Activated naive CD4-positive, alpha-beta T cell treated with anti-CD3 and anti-CD28 coated beads for 36 hours (primary cell): ENCODE measurements at places on chromosomes 12 and 14. TPM values are rescaled to one million over a fixed set of nuclear protein-coding genes. Genes with fewer than 3 reads are reported as not detected.

GRCh38 chr14:64779472-64779871 lies 75.2 kb downstream of the PLEKHG3 start:
- no peak for DNase-seq

Gene HNF1A
- total RNA-seq: not detected

Gene ERP27
- total RNA-seq: 1.2 TPM

DNA sequence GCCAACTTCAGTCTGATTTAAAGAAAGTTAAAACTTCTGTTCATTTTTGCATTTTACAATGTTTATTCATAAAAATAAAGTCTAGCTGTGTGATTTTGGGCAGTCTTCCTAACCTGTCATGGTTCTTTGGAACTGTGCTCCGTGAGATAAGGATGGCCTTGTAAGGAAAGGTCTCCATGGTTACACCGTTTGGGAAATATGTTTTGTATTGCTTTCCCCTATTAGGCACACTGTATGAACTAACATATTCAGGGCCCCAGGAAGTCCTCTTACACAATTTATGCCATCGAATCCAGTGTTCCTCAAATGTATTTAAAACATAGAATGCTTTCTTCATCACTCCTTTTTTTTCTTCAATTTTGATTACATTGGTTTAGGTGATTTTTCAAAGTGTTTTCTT lies 54.5 kb downstream of the APAF1 start:
- DNase-seq: no peak

GRCh38 chr12:107080299-107080698 lies 13.1 kb downstream of the CRY1 start:
- DNase-seq: no peak

Gene RAD9B
- total RNA-seq: 1.1 TPM

DNA sequence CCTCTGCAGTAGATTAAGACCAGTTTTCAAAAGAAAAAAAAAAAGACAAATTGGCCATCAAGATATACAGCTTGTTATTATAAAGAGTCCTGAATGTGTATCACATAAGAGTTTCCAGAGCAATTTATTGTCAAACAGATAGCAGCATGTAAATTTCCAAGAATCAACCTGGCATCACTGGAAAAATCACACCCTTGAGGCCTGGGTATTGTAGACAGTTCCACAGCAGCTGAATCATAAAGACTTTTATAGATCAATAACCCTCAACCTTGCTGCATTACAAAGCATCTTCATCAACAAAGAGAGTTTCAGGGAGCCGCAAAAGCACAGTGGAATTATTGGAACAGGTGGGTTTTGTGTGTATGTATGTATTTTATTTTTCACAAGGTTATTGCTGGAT lies 94.6 kb upstream of the LRIG3 start:
- no peak for DNase-seq

Gene TCL1B
- not detected for total RNA-seq

Gene ACOT4
- 1.7 TPM for total RNA-seq

GRCh38 chr14:66072190-66073084 lies 413.7 kb upstream of the CCDC196 start:
- no peak for DNase-seq

GRCh38 chr14:60651796-60652673 lies 2.8 kb upstream of the SIX1 start:
- DNase-seq: no peak

Gene CMKLR1
- total RNA-seq: not detected

DNA sequence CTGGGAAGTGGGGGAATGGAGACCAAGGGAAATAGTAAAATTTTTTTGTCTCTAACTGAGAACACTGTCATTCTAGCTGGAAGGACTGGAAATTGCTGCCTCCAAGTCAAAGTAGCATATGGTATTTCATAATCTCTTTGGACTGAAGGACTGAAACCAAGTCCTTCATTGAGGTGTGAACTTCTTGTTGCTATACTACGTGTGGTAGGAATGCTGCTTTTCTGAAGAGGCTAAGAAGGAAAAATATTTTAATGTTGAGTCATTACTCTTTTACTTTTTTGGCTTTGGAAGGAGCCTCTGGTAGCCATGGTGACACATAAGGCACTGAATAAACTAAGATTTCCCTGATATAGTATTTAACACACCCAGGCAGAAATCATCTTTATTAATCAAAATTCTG lies 465.4 kb downstream of the NPAS3 start:
- DNase-seq: no peak

Gene LRP10
- 75.2 TPM for total RNA-seq

DNA sequence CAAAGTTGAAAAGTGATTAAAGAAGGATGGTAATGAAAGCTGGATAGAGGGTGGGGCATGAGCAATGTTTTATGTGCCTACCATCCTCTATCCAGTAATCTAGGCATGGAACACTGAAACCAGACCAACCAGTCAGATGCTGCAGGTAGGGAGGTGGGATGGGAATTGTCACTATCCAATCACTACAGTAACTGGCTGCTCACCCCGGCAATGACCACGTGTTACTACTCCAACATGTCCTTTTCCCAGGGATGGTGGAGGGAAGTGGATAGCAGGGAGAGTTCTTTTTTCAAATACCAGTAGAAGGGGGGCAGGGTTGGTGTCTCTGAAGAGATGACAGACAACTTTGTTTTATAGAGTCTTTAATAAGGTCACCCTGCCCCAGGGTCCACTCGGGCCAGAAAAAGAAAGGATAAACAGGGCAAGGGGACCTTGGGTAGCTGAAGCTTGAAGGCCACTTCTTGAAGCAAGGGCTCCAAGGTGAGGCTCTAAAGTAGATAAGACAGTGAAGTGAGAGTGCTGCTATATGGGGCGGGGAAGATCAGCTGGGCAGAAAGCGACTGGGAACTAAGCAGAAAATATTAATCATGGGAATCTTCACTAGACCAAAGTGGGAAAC lies 14.7 kb upstream of the CDH24 start:
- no peak for DNase-seq

Gene OR6C2
- not detected for total RNA-seq

Gene TGFB3
- 4.4 TPM for total RNA-seq

GRCh38 chr14:51335961-51336723 lies 96.1 kb downstream of the TMX1 start:
- no peak for DNase-seq

- DNase-seq: no peak
Observed at GRCh38 chr14:96538097-96538989, 36.2 kb downstream of the PAPOLA start.

GRCh38 chr12:85823436-85824180 lies 12.6 kb downstream of the RASSF9 start:
- no peak for DNase-seq
